ENCODE measurements at places on chromosomes 6 and 20.

- DNase-seq = no peak
Measured at GRCh38 chr6:134447883-134448387, 130.0 kb upstream of the SGK1 start.

DNA sequence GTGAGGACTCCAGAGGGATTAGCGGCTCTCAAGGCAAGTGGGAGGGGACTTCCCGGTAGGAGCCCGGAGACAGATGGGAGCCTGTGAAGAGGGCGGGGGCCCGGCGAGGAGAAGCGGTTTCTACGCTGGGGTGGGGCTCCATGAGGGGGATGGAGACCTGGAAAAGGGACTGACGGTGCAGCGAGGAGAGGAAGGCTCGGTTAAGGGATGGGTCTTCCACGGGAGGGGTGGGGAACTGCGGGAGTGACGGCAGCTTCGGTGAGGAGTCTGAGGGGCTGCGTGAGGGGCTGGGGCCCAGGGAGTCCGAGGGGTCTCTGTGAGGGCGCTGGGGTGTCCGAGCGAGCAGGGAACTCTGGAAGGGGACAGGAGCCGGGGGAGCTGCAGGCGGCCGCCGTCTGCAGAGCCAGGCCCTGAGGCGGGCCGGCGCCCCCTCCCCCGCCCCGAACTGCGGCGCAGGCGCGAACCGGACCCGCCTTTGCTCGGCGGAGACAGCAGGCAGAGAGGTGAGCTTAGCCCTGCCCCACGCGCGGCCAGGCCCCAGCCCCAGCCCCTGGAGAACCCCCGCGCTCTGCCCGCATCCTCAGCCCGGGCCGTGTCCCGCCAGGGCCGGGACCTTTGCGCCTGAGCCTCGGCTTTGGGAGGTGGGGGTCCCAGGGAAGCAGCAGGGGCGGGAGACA is at the start of gene NRSN2:
Gene NRSN2, plus strand, starts transcription at position 472 of the 677 bp plus-strand sequence. CDS start 2,533 bp downstream, outside the sequence.
- peak; percentile 69 for DNase-seq

GRCh38 chr20:15673206-15673605 is 900.0 kb downstream of the KIF16B start:
- DNase-seq = no peak

DNA sequence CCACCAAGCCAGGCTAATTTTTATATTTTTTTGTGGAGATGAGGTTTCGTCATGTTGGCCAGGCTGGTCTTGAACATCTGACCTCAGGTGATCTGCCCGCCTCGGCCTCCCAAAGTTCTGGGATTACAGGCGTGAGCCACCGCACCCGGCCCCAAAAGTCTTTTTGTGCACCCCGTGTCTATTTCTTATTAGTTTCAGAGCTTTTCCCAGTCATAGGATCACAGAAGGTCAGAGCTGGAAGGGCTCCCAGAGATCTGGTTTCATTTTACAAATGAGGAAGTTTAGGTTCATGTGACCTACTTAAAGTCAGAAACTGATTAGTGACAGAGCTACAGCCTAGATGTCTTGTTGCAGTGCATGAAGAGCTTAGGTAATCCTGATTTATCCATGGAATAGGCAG is 1.6 kb upstream of the OGFRL1 start:
- DNase-seq = no peak

DNA sequence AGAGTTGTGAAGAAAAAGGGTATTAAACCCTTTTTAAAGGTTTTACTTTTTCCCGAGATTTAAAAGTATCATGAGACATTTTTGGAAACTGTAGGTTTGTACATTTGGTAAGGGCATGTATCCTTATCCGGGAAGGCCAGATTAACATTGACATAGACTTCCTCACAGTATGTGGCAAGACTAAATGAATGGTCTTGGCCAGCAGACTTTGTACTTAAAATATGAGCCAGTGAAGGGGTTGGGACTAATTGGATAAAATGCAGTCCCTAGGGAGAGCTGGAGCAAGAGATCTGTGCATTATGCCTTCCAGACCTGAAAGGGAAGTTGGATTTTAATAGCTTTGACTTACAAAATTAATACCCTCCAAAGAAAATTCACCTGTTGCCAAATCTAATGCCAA is 60.4 kb upstream of the CCN2 start:
- DNase-seq = no peak

DNA sequence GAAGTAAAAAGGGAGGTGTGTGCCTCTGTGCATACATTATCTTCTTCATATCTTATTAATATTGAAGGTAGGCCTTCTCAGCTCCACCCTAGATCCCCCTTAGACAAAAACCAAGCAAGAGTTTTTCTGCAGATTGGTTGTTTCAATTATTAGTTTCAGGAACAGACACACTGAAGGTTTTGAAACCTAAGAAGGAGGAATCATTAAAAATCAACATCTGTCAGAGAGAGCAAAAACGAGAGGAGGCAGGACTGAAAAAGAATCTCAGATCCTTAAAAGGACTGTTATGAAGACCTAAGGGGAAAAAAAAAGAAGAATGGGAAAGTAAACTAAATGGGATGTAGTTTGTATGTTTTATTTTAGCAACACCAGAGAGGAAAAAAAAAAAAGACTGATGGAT is 560.8 kb upstream of the JAG1 start:
- peak; percentile 29 for DNase-seq

- DNase-seq = no peak
Measured at GRCh38 chr6:55082021-55082420, 92.3 kb upstream of the HCRTR2 start.

GRCh38 chr6:35596448-35597442 is 84.0 kb upstream of the TULP1 start:
- DNase-seq = no peak

GRCh38 chr6:149897855-149898744 is at the start of gene RAET1E:
TSS of gene RAET1E (minus strand) at chr6:149898113. CDS start at chr6:149890901, 7,212 bp downstream.
- no peak for DNase-seq

DNA sequence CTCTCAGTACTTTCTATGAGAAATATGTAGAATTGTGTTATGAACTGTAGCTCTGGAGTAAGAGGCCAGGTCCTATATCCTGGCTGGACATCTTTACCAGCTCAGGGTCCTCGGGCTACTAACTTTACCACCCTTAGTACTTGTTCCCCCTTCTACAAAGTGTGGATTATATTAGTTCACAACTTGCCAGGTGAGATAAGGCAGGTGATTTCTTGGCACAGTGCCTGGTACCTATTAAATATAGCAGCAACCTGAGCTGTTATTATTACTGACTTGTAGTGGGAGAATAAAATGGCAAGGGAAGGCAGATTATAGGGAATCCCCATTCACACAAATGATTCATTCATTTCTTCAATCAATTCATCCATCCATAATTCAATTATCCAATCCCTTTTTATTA is 150.1 kb downstream of the DOK5 start:
- no peak for DNase-seq

GRCh38 chr6:169677096-169677495 is 24.7 kb downstream of the WDR27 start:
- no peak for DNase-seq

GRCh38 chr6:158290040-158290439 is 22.2 kb upstream of the TULP4 start:
- DNase-seq = peak; percentile 71

GRCh38 chr6:34068462-34069044 is 77.3 kb downstream of the GRM4 start:
- no peak for DNase-seq

GRCh38 chr20:35305682-35306556 is 13.7 kb upstream of the FAM83C start:
- no peak for DNase-seq

- DNase-seq = no peak
Measured at GRCh38 chr20:37670351-37670791, 23.5 kb upstream of the CTNNBL1 start.

GRCh38 chr6:56652994-56653393 is 10.3 kb upstream of the DST start:
- no peak for DNase-seq

- DNase-seq = peak; percentile 77
Measured at GRCh38 chr6:163707387-163708355, 293.2 kb downstream of the QKI start.

DNA sequence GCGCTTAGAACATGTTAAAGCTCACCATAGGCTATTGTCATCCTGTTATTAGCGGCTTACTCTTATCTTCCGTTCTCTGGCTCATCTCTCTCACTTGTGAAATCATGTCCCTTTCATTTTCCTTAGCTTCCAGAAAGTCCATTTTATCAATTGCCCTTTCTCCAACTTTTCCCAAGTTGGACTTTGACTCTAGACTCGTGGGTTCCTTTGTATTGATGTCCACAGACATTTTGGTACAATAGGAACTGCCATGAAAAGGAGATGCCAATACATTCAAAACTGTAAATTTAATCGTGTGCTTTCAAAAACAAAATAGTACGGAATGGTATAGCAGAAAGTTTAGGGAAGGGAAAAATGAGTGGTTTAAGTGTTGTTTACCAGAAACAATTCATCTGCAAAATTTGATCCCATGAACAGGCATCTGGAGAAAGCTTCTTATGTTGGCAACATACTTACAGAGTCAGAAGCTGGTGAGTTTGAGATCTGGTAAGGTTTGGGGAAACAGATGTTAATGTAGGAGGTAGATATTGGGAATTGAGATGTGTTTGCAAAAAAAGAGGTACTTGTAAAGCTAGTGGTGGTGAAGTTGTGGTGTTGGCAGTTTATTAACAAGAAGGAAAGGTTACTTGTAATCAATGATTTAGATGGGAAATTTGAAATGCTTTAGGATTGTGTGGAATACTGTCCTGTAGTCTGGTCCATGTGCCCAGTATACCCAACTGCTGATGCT is 10.2 kb upstream of the HIVEP1 start:
- no peak for DNase-seq
